ENCODE measurements at places on chromosomes 16 and 17.

GRCh38 chr17:57953219-57953618 is 2.0 kb downstream of the CUEDC1 start:
- DNase-seq: no peak

DNA sequence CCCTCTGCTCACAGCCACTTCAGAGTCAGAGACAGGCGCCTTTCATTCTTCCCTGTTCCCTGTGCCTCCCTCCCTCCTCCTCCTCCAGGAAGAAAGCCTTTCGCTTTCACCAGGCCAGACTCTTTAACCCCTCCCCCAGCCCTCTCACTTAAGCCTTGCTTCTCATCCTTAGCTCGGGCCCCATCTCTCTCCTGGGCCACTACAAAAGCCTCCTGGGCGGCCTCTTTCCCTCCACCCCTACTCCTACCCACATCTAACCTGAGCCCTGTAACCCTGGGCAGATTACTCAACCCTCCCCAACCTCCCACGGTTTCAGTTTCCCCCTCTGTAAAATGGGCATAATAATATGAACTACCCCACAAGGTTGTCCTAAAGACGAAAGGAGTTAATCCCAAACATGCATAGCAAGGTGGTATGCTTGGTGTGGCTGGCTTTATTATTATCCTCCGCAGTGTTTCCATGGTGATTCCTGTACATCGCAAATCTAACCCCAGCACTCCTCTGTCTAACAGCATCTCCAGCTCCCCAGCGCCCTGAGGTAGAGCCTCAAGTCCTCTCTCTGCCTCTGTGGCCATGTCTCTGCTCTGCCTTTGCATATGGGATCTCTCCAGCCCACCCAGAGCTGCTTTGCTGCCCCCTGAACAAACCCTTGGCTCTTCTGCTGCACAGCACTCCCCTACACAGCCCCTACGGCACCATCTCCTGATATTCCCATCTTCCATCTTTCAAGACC is 17.7 kb downstream of the PIMREG start:
- DNase-seq: no peak

DNA sequence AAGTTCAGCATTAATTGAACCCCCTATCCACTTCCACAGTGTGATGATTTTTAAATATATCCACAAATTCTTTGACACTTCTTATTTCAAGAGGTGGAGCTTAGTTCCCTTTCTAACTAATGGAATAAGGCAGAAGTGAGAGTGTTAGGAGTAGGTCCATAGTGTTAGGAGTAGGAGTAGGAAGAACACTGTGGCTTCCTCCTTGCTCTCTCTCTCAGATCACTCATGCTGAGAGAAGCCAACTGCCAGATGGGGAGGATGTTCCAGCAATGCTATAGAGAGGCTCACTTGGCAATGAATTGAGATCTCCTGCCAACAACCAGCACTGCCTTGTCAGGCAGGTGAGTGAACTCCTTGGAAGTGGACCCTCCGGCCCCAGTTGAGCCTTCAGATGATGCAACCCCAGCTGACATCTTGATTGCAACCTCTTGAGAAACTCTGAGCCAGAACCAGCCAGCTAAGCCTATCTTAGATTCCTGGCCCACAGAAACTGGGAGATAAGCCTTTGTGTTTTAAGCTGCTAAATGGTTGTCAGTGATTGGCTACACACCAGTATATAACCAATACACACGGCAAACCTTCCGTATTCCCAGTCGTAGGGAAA is 44.3 kb downstream of the SPECC1 start:
- DNase-seq: no peak

- no peak for DNase-seq
Measured at GRCh38 chr17:77677211-77677610, 281.3 kb upstream of the TNRC6C start.

- no peak for DNase-seq
Measured at GRCh38 chr16:70394853-70395252, 44.0 kb downstream of the ST3GAL2 start.

DNA sequence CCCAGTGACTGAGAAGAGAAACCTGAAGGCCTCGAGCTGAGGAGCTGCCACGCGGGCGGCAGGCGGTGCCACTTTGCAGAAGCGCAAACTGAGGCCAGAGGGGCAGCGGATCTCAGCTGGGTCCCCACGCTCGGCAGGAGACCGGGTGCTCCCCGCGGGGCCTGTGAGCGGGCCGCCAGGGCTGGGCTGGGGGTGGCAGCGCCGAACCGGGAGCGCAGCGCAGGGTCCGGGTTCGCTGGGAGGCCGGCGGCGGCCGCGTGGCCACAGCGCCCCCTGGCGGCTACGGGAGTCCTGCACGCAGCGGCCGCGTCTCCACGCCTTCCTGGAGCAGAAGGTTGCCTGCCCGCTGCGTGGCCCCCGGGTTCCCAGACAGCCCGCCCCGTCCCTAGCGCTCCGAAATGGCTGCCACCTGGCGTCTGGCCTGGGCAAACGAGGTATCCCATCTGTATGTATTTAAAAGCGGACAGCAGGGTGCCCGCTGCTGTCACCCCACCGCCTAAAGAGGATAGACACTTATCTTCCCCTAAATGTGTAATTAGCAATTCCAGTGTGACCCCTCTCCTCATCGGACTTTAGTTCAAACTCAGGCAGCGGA is 96.1 kb upstream of the CDH5 start:
- peak; percentile 87 for DNase-seq

- no peak for DNase-seq
Measured at GRCh38 chr17:45119964-45120363, 12.4 kb downstream of the PLCD3 start.

DNA sequence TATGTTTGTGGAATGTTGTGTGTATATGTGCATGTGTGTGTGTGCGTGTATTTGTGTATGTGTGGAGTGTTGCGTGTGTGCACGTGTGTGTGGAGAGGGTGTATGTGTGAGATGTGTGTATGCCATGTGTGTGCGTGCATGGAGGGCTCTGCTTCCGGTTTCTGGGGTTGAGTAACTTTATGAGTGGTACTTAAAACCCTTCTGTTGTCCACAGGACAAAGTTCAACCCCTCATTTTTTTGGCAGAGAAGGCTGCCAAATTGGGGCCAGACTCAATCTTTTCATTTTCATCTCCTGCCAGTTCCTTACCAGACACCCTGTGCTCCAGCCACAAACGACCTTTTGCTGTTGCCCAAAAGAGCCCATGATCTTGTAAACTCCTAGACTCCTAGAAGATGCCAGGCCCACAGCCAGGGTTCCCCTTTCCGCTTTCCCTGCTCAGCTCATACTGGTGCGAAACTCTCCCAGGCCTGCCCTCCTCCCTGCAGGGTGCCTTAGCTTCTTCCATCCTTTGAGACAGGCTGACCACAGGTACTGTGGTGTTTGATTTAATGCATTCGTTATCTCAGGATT is 100.2 kb downstream of the CMIP start:
- DNase-seq: no peak

DNA sequence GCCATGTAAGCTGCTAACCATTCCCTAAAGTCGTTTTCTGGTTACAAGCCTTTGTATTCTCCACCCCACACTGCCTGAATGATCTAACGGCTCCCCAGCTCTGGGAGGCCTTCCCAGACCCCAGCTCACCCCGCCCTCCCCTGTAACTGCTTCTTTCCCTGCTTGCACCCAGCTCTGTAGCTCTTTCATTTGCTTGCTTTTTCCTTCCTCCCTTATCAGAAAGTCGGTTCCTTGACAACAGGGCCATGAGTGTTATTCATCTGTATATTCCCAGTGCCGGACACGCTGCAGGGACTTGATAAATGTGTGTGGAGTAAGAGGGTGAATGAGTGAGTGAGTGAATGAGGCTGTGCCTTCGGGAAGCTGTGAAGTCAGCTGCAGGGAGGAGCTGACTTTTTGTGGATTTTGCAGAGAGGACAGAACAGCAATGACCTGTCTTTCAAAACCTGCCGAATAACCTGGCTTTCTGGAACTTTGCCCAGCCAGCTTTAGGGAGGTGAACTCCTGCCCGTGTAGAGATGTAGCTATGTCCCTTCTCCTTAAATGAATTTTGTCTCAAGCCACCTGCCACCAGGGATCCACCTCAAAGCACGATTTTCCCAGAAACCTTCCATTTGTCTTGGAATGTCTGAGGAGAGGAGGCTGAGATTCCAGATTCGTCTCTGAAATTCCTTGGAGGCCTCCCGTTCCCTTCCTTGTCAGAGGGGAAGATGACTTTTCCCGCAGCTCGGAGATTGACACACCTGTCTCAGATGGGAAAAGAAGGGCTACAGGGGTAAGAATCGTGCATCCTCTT is 20.0 kb upstream of the CACNG4 start:
- DNase-seq: no peak

GRCh38 chr17:21263376-21263775 is 10.2 kb upstream of the NATD1 start:
- DNase-seq: no peak

DNA sequence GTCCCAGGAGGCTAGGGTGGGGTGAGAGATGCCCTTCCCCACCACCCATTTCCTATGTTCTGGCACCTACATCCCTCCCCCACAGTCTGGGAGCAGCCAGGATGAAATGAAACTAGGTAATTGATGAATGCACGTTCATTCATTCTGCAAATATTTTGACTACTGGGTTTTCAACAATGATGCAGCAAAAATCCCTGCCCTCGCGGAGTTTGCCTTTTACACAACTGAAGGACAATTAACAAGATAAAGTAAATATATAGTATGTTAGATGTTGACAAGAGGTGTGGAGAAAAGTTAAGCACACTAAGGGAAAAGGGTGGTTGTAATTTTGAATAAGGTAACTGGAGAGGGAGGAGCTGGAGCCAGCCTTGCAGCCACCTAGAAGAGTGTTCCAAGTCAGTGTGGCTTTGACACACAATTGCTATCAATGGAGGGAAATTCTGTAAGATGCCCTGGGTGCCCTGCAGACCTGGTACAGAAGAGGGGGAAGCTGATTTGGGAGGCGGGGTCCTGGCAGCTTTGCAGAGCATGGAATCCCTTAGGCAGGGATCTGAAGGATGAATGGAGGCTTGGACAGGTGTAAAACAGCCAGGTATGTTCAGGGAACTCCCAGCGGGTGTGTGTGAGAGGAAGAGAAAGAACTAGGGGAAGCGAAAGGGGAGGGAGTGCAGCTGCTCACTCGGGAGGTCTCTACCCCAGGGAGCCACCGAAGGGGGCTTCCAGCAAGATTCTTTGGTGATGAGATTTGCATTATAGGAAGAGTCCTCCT is 2.5 kb downstream of the TMEM92 start:
- DNase-seq: no peak

DNA sequence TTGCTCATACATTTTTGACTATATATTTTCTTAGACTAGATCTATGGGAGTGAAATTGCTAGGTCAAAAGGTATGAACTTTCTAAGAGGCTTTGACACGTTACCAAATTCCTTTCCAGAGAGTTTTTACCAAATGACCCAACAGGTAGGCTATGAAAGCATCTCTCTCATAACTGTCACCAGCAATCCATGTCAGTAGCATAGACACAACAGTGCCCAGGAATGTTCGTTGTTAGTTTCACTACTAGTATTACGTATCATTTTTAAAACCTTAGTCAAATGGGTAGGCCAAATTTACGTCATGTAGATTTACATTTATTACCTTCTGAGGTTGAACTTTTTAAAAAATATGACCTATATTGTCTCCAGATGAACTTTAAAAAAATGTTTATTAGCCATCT is 66.8 kb downstream of the MARCHF10 start:
- no peak for DNase-seq

DNA sequence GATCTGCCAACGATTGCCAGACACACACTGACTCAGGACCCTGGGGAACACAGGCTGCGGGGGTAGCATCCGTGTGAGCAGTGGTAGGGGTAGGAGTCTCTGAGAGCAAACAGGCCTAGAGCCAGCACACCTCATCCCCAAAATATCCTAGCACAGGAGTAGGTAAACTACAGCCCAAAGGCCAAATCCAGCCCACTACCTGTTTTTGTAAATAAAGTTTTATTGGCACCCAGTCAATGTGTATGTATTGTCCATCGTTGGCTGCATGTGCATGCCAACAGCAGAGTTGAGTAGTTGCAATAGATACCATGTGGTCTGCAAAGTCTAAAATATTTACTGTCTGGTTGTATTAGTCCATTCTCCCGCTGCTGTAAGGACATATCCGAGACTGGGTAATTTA is 55.5 kb upstream of the GPRC5B start:
- DNase-seq: no peak

GRCh38 chr17:30554839-30555751 is 77.9 kb downstream of the GOSR1 start:
- DNase-seq: peak; percentile 62

- peak; percentile 67 for DNase-seq
Measured at GRCh38 chr17:31549121-31549524, 157.6 kb downstream of the RAB11FIP4 start.

DNA sequence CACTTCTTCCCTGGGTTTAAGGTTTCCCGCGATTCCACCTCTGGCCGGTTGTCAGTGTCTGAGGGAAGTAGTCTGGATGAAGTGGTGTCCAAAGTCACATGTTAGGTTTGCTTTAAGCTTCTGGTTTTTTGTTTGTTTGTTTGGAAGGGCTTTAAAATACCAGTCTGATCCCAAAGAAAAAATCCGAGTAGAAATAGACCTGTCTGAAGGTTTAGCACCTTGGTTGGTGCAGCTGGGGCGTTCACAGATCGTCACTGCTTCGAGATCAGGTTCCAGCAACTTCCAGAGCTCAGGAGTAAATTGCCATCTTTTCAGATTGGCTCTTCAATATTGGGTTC is 567 bp downstream of the TMEM97 start:
- peak; percentile 35 for DNase-seq

GRCh38 chr17:39200070-39200879 is at the start of gene RPL19:
Gene RPL19 (plus strand): TSS chr17:39200283. CDS start chr17:39200345, 62 bp downstream.
- peak; percentile 75 for DNase-seq

DNA sequence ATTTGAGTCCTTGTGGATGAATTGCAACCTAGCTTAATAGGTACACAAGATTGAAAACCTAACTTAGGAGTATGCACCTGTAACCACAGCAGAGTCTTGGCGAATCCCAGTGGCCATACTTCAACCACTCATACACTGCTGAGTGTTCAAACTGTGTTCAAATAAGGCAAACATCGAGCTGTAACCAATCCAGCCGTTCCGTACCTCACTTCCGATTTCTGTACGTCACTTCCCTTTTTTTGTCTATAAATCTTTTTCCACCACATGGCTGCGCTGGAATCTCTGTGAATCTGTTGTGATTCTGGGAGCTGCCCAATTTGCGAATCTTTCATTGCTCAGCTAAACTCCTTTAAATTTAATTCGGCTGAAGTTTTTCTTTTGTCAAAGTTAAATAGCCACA is 190.6 kb downstream of the MAF start:
- DNase-seq: no peak

DNA sequence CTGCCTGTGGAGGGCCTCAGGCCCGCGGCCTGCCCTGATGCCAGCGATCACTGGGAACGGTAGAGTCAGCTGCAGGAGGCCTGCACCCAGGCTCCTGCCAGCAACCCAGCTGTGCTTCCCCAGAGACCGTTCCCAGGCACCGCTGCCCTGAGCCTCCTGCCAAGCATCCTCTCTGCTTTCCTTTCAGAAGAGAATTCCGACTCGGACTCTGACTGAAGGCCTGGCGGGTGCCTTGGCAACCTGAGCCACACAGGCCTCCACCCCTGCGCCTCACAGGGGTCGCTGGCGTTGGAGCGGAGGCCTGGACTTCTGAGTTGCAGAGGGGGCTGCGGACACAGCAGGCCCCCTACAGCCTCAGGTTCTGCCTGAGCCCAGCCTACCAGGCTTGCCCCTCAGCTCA is 7.9 kb downstream of the CMTM3 start:
- no peak for DNase-seq

Measured in SJCRH30 (cell line).